ENCODE measurements at places on chromosomes 4 and X.
A peak's percentile ranks its signal among the peaks of the same experiment; 100 is the strongest.

- no peak for DNase-seq
Measured at GRCh38 chrX:154600759-154601374, 15.9 kb downstream of the CTAG1A start.

- DNase-seq = no peak
Measured at GRCh38 chr4:159191989-159192388, 89.1 kb downstream of the RAPGEF2 start.

DNA sequence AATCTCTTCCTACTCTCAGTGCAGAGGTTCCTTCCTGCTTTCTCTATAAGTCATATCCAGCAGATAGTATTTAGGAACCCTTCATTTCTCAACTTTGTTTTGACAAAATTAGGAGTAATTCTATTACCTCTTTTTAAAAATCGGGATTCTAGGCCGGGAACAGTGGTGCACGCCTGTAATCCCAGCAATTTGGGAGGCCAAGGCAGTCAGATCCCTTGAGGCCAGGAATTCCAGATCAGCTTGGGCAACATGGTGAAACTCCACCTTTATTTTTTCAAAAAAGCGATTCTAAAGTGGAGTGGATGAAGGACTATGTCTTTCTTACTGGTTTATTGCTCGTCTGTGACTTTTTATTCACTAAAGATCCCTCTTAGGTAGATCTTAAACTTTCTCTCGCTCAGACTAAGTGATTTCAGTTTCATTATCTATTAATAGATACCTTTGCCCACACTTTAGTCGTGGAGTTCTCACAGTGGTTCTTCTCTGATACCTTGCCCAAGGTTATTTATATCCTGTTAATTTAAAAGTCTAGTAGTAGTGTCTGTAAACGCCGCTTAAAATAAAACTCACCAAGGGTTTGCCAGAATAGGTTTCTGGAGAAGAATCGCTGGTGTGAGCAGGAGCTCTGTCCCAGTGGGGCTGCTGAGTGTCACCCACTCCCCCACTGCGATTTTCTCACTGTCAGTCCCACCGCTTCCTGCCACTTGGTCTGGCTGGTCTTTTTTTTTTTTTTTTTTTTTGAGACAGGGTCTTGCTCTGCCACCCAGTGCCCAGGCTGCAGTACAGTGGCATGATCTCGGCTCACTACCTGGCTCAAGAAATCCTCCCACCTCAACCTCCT lies 27.0 kb upstream of the TMEM131L start:
- DNase-seq = no peak

DNA sequence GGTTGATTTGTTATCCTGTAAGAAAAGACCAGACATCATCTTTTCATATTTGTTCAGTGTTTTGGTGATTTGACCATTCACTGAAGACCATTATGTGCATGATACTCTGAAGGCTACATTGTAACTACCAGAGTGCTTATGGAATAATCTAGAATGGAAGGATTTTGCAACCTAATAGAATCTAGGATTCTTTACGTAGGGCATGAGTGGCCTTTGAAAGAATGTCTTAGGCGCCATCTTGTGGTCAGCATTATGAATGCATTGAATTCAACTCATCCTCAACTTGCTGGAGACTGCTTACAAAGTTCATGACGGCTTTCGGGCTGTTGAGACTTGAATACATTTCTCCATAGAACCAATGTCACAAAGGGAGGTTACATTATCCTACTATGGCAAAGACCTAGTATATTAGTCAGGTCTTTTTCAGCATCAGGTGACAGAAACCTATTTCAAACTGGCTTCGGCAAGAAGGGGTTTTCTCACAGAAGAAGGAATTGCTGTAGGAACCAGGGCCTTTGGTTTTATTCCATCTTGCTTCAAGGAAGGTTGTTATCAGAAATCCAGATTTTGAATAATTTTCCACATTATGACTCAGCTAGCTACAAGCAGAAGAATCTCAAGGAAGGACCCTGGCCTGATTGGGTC lies 104.1 kb downstream of the GPAT3 start:
- peak; percentile 45 for DNase-seq

- DNase-seq = no peak
Measured at GRCh38 chr4:149638073-149638472, 177.6 kb downstream of the IQCM start.

GRCh38 chr4:146202665-146203064 lies 11.7 kb upstream of the REELD1 start:
- no peak for DNase-seq

DNA sequence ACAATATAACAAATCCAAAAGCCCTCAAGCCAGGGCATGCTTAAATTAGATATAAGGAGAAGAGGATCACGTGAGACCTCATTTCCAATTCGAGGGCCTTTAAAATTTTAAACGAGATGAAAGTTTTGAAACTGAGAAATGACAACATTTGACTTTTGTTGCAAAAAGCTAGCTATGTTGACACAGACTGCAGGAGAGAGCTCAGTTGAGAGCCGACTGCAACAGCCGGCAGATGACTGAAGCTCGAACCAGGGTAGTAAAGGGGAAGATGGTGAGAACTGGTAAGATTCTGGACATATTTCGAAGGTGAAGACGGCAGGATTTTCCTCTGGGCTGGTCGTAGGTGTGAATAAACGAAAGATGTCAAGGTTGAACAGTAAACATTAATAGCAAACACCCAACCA lies 773 bp downstream of the PRMT9 start:
- no peak for DNase-seq

DNA sequence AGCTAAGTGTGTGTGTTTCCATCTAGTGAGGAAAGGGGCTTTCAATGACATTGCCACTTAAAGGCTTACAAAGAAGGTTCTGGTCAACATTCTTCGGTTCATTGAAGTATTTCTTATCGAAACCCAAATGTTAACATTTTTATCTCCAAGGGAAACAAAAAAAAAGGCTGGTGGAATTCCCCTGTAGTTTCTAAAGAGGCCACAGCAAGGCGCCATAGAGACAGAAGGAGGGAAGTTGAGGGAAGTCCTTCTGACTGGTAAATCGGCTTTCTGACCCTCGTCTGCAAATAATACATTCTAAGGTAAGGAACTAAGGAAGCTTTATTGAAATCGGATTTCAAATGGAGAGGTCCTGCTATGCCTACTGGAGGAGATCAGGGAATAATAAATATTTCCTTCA lies 1.7 kb upstream of the ZFP42 start:
- no peak for DNase-seq

DNA sequence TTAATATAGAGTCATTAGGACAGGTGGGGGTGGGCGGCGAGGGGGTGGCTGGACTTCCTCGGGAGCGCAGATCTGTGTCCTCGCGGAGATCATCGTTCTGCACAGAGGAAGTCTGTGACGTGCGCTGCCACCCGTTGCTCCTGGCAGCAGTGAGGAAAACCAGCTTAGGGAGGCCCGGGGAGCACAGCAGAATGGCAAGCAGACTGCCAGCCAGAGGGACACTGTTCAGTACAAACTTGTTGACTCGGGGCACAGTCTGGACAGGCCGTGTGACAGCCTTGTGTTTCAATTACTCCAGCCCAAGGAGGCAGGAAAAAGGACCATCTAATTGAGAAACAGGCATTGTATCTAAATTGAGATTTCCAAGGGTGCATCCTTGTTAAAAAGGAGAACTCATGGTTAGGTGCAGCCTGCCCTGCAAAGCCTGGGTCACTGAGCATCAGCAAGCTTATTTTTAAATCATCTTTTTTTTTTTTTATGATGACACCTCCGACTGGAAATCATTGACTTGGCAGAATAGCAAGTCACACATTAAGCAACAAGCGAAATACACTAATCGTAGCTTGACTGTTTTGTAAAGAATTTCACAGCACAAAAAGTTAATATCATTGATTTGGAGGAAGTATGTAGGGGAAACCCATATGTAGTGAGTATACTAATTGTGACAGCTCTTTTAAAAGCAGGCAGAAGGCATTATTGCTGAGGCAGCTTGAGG lies 512.0 kb upstream of the FAT1 start:
- DNase-seq = no peak

GRCh38 chr4:89703829-89704590 lies 133.0 kb downstream of the SNCA start:
- DNase-seq = no peak

DNA sequence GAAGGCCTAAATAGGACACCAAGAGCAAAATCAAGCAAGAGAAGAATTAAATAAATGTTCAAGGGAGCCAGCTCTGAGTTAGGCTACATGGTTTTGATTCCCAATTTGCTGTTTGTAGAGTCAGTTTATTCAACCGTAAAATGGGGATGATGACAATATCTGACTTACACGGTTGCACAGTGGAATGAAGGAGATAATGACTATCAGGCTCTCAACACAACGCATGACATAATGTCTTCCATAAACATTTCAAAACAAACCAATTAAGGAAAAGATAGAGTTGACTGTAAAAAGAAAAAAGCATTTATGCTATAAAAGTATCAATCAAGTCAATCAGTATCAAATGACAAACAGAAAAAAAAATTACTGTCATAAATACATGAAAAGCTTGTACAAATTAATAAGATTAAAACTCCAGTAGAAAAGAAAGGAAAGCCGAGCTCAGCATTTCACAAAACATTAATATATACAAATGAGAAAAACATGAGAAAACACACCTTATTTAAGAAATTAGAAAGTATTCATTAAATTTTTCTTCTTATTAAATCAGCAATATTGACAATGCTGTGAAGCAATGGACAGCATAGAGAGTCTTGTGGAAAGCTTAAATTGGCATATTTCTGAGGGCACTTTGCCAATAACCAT lies 179.0 kb downstream of the SCFD2 start:
- DNase-seq = no peak

- peak; percentile 44 for DNase-seq
Measured at GRCh38 chr4:26206339-26206738, 114.5 kb upstream of the RBPJ start.

GRCh38 chrX:131306601-131307000 lies 17.5 kb upstream of the IGSF1 start:
- no peak for DNase-seq

GRCh38 chr4:40205259-40206198 lies 8.7 kb downstream of the RHOH start:
- no peak for DNase-seq

GRCh38 chr4:139689093-139689722 lies 23.6 kb downstream of the MGST2 start:
- no peak for DNase-seq

- DNase-seq = no peak
Measured at GRCh38 chrX:153620576-153620975, 21.6 kb upstream of the CCNQ start.

GRCh38 chr4:71186566-71187403 lies 152.0 kb upstream of the SLC4A4 start:
- DNase-seq = no peak

DNA sequence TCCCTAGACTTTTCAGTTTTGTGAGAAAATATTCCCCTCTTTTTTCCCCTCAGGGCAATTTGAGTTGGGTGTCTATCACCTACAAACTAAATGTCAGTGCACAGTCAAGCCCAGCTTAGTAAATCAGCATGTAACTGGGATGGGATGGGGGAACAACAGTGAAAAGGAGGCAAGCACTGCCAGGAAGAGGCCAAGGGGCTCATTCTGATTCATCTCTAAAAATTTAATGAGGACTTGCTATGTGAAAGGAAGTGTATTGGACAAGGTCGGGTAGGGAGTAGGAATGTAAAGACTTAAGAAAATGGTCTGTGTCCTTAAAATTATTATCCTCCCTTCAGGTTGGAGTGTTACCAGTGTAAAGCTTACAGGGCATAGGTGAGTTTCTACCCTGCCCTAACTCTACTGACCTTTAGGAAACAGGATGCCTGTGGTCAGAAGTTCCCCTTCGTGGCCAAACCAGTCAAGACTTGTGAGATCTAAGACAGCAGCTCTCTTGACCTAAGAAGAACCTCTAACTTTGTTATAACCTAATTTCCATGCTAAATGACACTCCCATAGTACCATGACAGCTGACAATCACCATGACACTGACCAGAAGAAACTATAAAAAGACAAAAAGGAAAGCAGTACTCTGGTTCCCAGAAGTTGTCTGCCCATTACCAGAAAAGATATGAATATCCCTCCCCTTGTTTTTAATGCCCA lies 194.4 kb upstream of the LDB2 start:
- DNase-seq = no peak

DNA sequence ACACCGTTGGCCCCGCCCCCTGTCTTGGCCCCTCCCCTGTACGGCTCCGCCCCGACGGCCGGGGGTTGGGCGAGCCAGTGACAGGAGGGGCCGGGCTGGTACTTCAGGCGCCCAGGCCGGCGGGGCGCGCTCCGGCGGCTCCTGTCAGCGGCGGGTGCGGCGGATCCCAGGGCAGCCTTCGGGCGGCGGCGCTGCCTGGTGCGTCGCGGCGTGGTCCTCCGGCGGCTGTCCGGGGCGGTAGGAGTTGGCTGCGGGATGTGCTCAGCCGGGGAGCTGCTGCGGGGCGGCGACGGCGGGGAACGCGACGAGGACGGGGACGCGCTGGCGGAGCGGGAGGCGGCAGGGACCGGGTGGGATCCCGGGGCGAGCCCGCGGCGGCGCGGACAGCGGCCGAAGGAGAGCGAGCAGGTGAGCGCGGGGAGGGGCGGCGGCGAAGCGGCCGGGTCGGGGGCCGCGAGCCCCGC lies at the start of gene FAM241A:
TSS of gene FAM241A (plus strand) at position 129 of the 464 bp plus-strand sequence. CDS start at position 256, 127 bp downstream.
- DNase-seq = peak; percentile 50

DNA sequence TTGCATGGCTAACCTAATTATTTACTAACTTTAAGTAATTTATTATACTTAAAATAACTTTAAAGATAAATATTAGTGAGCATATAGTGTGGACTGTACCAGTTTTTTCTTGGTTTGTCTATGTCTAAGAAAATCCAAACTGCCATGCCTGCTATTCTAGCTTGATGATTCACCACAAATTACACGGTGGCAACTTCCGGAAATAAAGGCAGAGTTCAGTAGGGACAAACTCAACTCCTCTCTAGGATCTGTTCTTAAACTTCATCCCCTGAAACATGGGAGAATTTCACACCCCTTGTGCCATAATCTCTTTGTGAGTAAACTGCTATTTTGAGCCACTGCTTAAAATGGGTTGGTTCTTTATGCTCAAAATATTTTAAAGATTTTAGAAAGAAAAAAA lies 213.6 kb upstream of the NRK start:
- no peak for DNase-seq

- DNase-seq = no peak
Measured at GRCh38 chr4:178387756-178388155, 945.5 kb upstream of the AGA start.

DNA sequence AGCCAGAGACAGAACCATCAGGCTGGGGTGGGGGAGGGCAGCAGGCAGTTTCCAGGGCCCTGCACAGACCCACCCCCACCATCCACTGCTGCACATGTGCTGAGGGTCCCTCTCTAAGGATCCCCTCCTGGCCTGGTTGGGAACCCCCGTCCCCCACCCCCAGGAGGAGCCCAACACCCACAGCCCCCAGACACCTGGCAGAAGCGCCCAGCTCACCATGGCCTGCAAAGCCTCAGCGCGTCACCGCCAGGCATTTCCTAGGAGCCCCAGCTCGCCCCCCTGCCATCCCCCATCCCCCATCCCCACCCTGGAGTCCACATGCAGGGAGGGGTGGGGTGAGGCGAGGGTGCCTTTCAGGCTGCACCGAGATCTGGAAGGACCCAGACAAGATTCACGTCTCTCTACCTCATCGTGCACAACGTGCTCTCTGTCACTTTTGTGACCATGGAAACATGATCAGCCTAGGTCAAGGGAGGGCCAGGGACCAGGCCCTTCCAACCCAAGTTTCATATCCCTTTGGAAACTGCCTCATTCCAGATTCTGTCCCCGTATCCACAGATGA lies 9.3 kb downstream of the MXD4 start:
- no peak for DNase-seq

- DNase-seq = no peak
Measured at GRCh38 chrX:100720301-100720700, 11.6 kb downstream of the SYTL4 start.

GRCh38 chrX:97481228-97481627 lies 597.5 kb downstream of the RPA4 start:
- DNase-seq = no peak

- peak; percentile 40 for DNase-seq
Measured at GRCh38 chr4:170047771-170048354, 21.7 kb upstream of the MFAP3L start.
